ENCODE measurements at places on chromosomes 16 and 17.

DNA sequence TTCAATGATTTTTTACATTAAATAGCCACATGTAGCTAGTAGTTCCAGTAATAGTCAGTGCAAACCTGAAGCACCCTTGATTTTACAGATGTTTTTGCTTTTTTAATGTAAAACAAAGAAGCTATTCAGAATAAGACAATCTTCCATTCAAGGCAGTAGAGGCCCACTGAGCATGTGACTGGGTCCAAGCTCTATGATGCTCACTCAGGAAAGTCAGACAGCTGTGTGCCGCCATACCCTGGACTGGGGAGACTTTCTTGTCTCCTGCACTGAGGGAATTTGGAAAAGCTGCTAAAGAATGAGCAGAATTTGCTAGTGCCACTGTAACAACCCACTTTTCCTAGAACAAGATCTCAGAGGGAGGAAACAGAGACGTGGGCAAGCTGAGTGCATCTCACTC is 11.5 kb downstream of the CENPN start:
- DNase-seq, result no peak

DNA sequence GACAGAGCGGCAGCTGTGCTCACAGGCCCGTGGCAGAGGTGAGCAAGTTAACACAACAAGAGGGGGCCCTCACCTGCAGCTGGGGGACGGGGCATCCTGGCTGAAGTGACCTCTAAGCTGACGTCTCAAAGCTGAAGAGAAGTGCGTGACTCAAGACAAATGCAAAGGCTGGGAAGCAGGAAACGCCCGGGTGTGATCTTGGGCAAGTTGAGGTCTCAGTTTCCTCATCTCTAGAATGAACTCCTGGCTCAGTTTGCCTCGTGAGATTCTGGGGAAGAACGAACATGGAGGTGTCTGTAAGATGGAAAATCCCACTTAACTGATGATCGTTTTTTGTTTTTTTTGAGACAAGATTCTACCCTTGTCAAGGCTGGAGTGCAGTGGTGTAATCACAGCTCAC is 40.1 kb upstream of the C1QL1 start:
- DNase-seq, result no peak

GRCh38 chr17:80862481-80862961 is 129.1 kb upstream of the CHMP6 start:
- no peak for DNase-seq

GRCh38 chr16:47359478-47359877 is 101.4 kb downstream of the ITFG1 start:
- DNase-seq, result no peak

- no peak for DNase-seq
Measured at GRCh38 chr16:979147-979546, 2.4 kb upstream of the SOX8 start.

- no peak for DNase-seq
Measured at GRCh38 chr17:76550712-76551615, 11.1 kb downstream of the PRCD start.

- no peak for DNase-seq
Measured at GRCh38 chr16:65244787-65245186, 122.9 kb upstream of the CDH11 start.

DNA sequence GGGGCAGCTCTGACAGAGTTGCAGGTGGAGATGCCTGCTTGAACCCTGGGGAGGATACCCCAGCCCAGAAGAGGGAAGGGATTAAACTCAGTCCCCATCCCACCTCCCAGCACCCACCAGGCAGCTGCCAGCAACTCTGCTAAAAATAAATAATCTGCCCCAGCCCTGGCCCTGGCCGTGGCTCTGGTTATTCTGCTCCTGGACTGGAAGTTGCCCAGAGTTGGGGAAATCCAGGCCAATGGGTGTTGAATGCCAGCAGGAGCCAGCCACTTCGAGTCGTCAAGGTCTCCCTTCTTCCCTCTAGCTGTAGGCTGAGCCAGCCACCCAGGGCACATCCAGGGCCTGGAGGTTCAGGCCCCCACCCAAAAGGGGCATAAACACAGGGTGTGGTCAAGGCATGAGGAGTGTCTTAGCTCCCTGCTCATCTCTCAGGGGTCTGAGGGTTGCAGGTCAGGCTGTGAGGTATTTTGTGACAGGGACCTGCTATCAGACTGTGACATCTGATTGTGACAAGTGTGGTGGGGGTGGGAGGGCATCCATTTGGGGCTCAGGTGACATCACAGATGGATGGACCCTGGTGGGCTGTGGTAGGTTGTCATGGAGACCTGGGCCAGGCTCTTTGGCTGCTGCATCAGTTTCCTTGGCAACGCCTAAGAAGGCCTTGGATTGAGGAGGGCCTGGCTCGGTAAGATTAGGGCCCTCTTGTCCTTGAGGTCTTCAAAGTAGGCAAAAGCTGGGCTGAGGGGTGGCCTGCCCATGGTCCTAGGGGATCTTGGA is 1.0 kb upstream of the RRAD start:
- DNase-seq, result no peak

DNA sequence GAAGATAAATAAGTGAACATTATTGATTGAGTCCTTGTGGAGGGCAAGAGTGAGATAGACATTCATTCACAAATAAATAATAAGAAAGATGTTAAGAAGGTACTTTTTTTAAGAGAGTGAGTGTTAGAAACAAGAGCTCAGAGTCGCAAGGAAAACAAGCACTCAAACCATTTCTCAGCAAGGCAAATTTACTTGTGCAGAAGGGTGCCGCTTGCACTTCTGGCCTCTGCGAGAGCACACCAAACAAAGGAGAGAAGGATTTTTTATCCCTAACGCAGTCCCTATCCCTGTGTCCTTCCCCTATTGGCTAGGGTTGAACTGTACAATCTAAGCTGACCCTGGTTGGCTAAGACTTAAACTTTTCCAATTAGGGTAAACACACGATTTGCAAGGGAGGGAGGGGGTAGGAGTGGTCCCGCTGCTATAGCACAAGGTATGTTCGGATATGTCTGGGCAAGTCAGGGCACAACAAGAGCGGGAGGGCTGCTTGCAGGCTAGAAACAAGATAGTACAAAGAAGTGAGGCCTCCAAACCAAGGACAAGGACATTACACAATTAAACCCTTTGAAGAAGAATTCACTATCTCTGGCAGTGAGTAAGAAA is 156.2 kb downstream of the PPM1E start:
- no peak for DNase-seq

DNA sequence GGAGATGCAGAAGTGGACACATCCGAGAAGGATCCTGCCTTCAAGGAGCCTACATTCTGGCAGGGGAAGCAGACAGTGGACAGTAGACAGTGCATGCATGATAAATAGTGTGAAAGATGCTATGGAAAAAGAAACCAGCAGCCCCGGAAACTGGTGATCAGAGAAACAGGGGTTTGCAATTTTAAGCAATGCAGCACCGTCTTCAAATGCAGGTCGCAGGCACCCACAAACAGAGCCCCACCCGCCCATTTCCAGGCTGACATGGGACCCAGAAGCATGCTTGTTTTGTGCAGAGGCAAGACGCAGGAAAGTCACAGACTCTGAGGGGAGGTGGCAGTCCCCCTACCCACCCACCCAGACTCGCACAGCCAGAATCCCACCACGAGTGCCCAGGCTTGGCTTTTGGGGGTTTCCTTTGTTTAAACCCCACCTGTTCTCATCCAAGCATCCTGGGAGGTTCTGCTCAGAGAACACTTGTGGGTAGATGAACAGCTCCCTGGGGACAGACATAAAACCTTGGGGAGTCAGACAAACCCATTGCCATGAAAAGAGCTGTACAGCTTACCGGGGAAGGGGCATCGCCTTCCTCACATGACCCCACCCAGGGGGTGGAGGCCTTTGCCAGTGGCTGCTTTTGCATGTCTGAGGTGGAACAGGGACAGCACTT is 114.3 kb downstream of the MGAT5B start:
- DNase-seq, result no peak

DNA sequence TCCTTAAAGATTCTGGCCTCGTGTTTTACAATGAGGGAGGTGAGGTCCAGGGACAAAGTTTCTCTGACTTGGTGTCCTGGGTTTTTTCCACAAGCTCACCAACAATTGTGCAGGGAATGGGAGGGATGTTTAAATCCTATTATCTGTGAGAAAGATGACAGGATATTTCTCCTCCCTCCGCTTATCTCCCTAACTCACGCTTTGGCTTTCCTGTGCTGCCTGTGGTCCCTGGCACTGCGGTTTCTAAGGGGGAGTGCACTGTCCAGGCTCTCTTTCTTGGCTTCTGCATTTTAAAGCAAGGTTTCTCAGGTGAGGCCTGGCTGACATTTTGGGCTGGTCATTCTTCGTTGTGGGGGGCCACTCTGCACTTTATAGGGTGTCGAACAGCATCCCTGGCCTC is 16.4 kb downstream of the GGA3 start:
- DNase-seq, result no peak

DNA sequence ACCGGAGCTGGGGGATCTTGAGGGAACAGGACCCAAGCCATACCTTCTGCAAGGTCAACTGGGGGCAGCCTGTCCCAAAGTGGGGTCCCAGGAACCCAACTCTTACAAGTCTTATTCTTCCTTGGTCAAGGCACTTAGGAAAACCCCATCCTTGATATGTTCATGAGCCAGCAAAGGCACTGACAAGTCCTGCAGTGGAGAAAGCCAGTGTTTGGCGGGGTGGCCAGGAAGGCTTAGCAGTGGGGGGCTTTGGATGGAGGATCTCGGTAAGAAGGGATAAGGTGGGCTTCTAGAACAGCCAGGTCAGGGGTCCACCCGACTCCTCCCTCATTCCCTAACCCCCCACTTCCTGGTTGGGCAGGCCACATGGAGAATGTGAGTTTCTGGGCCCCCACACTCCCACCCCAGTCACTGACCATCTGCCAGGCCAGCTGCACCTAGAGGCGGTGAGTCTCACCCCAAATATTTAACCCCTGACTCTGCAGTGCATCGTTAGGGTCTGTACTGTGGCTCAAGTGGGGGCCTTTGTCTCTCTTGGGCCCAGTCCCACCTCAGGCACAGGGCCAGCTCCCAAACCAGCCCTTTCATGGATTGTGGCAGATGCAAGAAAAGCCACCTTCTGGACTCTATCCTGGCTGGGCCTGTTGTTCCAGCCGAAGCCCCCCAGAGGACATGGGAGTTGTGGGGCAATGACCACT is 22.3 kb downstream of the PPL start:
- DNase-seq, result no peak

DNA sequence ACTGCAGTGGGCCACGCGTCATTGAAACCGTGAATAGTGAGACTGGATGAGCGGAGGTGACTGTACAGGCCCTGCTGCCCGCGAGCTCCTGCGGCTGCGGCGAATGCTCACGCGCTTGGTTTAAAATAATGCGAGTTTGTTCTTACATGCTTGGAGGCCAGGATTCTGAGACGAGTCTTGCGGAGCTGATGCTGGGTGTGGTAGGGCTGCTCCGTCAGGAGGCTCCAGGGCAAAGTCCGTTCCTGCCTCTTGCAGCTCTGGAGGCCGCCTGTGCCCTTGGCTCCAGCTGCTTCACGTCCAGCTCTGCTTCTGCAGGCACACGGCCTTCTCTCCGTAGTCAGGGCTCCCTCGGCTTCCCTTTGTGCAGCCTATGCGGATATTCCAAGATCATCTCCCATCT is 9.5 kb downstream of the ACSF3 start:
- DNase-seq, result no peak

DNA sequence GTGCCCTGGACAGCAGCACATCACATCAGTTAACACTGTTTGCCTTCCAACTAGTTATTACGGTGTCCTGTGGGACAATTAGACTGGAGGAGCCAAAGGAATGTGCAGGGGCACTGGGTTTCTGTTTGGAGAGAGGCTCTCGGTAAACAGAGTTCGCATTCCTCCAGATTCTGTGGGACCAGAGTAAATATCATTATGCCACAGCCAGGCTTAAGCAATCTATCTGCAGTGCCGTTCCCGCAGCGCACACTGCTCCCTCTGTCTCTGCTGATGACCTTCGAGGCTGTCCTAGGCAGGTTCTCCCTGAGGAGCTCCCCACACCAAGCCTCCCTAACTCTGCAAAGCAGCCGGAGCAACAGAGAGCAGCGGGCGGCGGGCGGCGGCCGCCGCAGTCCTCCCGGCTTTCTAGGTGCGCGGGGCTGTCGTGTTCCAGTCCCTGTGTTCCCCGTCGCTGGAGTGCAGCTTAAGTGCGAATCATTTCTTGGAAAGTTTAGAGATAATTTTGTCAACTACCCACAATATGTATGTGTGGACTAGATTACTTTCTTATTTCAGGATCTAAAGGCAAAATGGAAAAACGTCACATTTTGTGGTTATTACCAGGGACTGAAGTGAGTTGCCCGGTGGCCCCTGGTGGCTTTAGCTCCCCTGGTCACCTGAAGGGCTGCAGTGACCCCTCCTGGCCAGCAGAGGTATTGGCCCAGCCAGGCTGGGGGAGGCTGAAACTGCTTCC is 43.3 kb downstream of the PGS1 start:
- DNase-seq, result peak; percentile 86

DNA sequence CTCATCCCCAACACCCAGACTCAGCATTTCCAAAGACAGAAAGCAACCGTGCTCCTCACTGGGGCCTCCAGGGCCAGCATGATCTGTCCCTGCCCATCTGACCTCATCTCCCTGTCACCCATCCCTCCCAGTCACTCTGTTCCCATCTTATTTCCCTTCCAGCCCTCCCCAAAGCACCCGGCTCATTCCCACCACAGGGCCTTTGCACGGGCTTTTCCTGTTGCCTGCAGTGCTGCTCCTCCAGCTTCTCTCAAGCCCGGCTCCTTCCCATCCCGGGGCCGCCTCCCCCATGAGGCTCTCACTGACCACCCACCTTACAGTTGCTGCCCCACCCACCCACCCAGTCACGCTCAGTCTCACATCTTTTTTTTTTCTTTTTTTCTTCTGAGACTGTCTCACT is 54.8 kb downstream of the RMI2 start:
- DNase-seq, result no peak

- DNase-seq, result no peak
Measured at GRCh38 chr16:84307209-84307954, 12.7 kb downstream of the WFDC1 start.

GRCh38 chr17:82333279-82334171 is at the start of gene SECTM1:
SECTM1 (minus strand) TSS chr17:82333766; CDS start chr17:82327240, 6,526 bp downstream.
- peak; percentile 24 for DNase-seq

GRCh38 chr17:80916246-80916645 is 75.4 kb upstream of the CHMP6 start:
- no peak for DNase-seq

DNA sequence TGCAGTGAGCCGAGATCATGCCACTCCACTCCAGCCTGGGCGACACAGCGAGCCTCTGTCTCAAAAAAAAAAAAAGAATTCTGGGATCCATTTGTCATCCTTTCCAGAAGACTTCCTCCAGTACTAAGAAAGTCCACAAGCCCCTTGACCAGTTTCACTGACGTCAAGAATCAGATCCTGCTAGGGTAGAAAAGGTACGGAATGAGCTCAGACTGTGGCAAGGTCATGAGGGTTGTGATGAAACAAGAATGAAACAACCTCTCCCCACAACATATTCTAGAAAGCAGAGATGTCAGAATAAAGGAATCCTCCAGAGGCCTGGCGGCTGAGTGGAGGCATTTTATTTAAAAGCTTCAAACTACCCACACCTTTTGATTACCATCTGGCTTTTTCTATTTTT is 29.9 kb downstream of the TRAF4 start:
- no peak for DNase-seq

All from posterior cingulate gyrus (tissue), 11 donors.